ENCODE measurements at places on chromosomes 2 and 18.
A peak's percentile ranks its signal among the peaks of the same experiment; 100 is the strongest.

DNA sequence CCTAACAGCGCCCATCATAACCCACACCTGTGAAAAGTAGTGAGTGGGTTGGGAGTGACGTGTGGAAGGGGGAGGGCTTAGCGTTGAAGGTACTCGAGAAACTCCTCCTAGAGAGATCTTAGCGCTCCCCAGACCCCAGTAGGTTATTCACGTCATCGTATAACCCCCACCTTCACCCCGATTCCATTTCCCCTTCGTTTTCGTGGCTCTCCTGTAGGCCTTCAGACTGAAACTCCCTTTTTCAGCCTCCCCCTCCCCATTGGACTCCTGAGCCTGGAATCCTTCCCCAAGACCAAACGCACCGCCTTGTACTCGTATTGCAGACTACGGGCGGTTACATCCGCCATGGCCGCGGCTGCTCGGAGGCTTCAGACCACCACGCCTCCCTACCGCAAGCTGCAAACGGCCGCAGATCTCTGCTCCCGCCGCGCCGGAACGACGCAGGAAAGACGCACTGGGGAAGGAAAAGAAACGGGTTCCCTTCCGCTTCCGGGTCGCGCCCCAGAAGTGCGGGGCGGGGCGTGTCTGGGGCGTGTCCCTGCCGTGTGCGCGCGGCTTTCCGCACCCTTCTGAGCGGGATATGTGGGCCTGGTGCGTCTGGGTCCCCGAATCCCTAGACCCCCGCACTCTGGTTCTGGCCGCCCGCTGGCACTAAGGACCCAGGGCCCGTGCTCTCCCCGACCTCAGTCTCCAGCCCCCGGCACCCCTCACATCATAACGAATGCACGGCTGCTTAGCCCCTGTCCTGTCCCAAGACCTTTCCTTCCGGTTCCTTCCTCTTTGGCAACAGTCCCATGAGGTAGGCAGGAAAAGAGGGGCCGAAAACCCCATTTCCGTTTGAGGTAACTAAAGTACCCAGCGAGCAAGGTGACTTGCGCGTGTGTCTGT lies at the start of gene SNRNP200:
Gene SNRNP200 (minus strand): TSS at position 456 of the 888 bp plus-strand sequence. CDS start 109 bp downstream, at position 347.
- peak; percentile 90 for DNase-seq

DNA sequence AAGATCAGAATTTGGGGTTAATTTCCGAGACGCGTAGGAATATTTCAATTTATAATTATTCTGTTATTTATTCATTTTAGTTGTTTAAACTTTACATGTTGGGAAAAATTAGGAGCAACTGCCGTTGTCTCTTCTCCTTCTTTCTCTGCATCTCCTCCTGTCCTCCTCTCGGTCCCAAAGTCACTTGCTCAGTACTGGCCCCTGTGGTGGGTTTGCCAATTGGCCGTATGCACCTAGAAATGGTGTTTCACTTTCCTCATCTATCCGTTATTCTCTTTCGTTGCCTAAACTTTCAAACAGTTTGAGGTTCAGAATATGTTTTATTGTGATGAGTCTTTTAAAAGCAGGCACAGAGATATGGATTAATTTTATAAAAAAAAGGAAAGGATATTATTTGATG lies 517.9 kb downstream of the PLCL1 start:
- DNase-seq, result no peak

GRCh38 chr2:180699657-180700361 lies 280.6 kb upstream of the UBE2E3 start:
- no peak for DNase-seq

DNA sequence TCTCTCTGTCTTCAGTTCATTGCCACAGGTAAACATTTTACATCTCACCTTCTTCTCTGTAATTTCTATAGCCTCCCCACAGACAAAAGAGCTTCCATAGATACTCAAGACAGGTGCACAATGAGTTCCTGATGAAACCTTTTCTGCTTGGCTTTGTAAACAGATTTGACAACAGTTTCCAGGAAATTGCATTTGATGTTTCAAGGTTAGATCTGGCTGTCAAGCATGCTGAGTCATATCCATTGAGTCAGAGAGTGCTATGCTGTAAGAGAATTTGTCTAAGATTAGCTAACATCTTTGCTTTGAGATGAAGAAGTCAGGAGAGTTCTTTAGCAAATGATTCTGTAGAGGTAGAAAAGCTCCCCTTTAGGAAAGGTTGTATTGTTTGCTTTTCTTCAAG lies 40.6 kb upstream of the MAP2 start:
- DNase-seq, result no peak

GRCh38 chr2:143689541-143689940 lies 560.3 kb downstream of the ARHGAP15 start:
- DNase-seq, result no peak

- DNase-seq, result peak; percentile 23
These were observed 101.2 kb downstream of the KCTD18 start for GRCh38 chr2:200408428-200409316.

DNA sequence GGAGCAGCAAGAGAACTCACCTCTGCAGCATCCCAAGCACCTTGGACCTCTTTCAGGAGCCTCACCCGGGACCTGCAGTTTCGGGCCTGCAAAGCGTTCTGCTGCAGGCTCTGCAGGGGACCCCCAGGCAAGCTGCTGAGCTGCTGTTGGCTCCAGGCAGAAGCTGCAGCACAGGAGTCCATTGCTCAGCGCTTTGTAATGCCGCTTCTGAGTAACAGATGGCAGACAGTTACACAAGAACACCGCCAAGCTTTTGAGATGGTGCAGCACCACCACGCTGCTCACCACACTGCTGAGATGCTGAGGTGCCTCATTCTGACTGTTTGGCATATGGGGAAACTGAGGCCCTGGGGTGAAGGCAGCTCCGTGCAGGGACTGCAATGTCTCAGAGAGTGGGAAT lies 1.9 kb upstream of the GALNT14 start:
- no peak for DNase-seq

DNA sequence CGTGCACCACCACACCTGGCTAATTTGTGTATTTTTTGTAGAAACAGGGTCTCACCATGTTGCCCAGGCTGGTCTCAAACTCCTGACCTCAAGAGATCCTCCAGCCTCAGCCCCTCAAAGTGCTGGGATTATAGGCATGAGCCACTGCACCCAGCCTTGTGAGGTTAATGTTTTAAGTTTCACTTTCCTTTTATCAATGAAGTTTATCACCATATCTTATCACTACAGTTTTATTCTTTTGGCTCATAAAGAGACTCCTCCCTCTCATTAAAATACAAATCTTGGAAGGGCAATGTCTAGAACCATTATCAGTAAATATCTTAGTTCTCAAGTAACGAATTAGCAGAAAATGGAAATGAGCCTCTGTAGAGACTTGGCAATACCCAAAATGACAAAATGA lies 173.8 kb downstream of the BCL11A start:
- no peak for DNase-seq

DNA sequence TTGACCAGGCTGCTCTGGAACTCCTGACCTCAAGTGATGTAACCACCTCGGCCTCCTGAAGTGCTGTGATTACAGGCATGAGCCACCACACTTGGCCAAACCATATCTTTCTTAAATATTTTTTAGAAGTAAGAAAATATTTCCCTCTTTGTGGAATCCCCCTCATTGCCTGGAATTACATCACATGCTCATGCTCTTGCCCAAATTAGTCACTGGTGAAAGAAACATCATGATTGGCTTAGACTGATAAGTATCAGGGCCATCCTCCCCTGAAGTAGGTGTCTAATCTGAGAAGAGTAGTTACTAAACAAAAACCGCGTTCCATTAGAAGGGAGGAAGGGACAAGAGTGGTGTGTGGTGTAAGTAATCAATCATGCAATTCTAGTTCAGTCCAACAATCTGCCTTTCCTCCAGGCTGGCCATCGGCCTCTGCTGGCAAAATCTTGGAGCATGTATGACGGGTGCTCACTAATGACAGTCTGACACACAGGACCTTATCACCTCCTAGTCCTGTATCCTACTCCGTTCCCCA lies 52.3 kb upstream of the SCG2 start:
- no peak for DNase-seq

DNA sequence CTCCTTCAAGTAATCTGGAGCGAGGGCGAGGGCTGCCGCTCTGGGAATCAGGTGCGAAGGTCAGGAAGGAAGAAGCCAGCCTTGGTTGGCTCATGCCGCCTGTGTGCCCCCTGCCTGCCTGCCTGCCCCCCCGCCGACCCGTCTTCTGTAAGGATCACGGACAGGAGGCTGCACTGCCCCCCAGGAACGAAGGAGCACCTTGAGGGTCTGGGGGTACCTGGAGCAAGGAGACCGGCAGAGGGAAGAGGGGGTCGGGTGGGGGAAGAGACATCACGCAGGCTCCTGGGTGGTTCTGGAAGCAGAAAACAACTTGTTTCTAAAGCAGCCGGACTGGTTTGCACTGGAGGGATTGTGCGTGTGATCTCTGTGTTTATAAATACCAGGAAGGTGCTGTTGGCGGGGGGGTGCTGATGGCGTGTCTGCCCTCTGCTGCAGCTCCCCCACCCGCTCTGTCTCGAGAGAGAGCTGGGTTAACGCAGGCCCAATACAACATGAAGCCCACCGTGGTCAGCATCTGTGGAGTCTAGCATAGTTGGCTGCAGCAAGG lies 1.7 kb downstream of the FOSL2 start:
- peak; percentile 54 for DNase-seq

- no peak for DNase-seq
These were observed 124.9 kb downstream of the DAW1 start for GRCh38 chr2:227996366-227996765.

DNA sequence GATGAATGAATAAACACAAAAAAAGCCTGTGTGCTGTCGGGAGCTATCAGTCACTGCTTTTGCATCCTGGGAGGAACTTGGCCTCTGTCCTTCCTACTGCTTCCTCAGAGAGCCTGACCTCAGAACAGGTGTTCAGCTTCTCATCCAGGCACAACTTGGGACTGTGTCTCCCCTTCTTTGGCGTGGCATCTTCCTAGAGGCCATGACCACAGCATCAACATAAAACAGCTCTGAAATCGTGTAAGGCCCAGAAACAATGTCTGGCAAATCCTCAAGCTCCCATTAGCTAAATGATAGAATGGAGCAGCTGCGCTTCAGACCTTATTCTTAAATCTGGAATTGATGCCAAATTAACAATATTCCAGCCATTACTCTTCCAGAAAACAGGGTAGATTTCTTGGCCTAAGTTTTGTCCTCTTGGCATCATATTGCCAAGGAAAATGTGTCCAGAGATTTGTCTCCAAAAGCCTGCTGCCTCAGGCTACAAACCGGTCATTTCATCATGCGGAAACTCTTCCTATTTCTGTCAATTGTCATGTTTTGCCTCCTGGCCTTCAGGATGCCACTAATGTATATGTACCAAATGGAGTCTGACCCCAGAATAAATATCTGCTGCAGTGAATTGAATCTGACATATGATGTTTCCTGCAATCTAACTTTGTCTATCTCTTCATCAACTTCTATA lies 53.2 kb upstream of the RAB27B start:
- DNase-seq, result no peak

DNA sequence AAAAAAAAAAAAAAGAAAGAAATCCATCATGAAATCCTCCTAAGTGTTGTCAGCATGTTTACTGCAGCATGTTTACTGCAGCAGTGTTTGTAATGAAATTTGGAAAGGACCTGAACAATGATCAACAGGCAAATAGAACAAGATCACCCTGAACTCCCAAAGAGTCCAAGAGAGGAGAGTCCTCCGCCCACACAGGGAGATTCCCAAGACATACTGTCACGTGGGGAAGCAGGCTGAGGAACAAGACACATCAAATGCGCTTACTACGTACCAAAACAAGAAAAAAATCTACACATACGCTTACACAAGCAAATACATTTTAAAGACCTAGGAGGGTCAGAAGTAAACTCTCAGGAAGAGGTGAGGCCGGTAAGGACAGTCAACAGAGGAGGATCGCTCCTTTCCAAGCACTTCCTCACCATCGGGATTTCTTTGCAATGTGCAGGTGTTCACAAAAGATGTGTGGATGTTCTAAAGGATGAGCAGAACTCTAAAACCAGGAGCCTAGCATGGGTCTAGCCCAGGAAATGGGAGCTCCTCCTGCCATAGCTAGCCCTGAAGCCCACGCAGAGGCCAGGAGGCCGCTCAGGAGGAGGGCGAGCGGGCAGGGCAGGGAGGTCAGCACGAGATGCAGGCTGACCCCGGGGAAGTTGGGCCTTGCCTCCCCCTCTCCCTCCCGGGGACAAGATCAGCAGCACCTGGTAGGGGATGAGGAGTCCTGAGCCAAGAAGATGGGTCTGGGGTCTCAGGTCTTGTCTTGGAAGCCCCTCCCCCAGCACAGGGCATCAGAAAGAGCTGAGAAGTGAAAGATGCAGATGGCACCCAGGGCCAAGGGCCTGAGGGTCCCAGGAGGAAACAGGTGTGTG lies 66.4 kb downstream of the ZNF516 start:
- DNase-seq, result no peak

DNA sequence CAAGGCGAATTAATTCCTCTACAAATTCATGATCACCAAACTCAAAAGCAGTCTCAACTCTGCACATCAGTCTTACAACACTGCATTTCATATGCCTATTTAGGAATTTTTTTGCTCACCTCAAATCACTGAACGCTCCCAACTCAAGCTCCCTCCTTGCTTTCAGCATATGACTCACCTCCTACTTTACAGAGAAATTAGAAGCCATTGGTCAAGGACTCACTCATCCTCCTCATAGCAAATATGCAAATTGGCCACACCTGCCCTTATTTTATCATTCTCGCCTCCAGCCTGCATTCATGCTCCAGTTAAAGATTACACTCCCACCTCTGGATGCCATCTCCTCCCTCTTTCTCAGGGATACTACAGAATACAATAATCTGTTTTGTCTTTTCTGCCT lies 148.8 kb downstream of the MBD2 start:
- DNase-seq, result no peak
